Fibroblast of pulmonary artery (primary cell): ENCODE measurements at places on chromosomes 4 and X.

DNA sequence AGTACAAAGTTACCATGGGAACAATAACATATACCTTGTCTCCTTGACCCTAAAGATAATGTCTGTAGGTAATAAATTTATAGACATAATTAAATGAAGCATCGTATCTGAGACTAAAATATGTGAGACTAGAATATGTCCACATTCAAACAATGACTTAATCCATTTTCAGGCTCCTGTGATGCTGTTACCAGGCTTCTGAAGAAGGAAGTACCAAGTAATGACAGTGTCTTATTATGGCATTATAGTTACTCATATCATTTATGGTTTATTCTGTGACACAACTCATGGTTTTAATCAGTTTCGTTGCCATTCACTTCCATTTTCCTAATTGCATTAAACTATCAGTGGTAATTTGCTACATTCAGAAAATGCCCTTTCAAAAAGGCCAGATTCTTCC is 100.6 kb upstream of the GPM6B start:
- DNase-seq = no peak

DNA sequence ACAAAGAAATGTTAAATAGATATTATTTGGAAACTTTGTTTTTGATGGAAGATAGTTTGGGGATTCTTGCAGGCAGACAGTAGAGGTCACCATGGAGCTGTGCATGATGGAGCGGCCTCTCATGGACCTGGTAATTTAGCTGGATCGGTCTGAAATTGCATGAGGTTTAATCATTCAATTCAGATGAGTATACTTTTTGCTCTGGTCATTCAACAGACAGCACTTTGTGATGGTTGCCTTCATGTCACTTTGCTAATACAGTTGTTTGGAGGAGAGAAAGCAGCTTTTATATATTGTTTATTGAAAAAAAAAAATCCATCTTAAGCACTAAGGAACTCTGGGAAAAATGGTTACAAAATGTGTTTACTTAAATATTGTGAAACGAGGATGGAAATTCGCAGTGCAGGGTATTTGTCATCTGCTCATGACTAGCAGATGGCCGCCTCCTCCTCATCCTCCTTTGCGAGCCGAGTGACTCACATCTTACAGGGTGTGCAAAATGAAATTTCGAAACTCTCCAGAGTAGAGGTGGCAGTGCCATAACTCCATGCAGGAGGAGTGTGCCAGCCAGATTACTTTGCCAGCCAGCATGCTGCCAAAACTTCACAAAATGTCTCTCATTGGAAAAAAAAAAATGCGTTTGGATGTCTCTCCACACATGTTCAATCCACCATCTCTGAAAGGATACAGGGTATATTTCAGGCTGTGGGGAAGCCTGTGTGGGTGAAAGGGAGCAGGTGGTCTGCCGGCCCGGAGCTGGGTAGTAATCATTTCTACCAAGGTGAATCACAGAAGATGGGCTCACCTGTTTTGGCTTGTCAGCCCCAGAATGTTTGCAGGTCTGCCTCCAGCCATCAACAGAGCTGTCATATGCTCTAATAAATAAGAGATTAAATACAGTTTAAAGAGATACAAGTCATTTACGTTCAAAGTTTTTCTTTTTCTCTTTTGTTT is 314.9 kb upstream of the DIPK2B start:
- peak; percentile 92 for DNase-seq

- DNase-seq = no peak
Observed at GRCh38 chrX:79089896-79090584, 54.4 kb upstream of the GPR174 start.

DNA sequence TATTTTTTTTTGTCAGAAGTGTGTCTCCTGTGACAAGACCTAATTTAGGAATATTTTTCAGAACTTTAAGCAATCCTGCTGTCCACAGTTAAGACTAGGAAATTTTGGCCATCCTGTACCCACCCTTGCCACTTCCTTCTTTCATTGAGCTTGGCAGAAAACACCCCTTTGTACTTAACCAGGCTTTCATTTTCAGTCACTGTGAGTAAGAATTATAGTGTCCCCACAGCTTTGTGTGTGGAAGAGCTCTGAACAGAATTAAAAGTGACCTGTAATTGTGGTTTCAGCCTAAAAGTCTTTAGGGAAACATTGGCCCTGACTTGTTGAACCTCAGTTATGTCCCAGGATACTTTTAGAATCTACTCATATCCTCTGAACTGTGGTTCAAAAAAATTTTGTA is 153.7 kb upstream of the BMP3 start:
- no peak for DNase-seq

DNA sequence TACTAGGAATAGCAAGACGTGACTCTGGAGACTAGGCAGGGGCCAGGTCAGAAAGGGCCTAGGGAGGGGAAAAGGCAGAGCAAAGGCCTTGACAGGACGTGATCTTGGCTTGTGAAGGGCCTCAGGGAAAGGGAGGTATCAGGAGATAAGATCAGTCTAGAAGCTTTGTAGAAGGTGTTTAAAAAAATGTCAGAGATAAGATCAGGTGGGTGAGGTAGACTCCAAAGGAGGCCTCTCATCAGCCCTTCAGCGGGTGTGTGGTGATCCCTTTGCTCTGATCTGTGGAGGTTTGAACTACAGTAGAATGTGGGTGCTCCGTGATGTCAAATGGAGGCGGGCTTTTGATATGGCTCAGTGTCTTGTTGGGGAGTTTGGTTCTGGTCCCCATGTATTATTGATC is 78.8 kb upstream of the PRPS1 start:
- no peak for DNase-seq

DNA sequence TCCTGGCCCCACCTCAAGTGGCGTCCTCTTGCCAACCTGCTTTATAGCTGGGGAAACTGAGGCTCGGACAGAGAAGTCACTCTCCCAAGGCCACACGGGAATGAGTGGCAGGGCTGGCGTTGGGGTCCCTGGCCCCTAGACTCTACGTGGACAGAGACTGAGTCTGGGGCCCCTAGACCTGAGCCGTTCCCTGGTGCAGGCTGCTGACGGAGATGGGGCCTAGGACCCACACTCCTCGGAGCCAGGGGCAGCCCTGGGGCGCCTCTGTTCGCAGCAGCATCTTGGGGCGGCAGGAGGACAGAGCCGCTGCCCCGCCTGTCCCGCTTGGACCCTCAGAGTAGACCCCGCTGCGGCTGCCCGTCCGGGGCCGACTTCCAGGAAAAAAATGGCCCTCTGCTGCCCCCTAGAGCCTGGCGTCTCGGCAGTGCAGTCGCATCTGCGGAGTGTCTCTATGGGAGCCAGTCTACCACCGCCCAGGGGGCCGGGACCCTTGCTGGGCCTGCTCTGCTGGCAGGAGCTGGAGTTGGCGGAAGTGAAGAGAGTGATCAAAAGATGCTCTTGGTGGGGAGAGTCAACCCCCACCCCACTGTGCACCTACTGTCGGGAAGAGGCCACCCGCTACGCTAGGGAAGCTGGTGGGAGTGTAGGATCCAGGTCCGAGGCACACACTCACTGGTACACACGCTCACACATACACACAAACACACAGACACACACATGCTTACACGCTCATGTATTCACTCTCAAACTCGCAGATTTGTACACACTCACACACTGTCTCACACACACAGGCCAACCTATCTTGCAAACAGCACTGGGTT is 220.1 kb downstream of the AFAP1 start:
- peak; percentile 31 for DNase-seq

- peak; percentile 65 for DNase-seq
Observed at GRCh38 chr4:168514249-168514852, 17.5 kb downstream of the PALLD start.

GRCh38 chr4:121736735-121737351 is 28.1 kb downstream of the SMIM43 start:
- DNase-seq = peak; percentile 77

- DNase-seq = no peak
Observed at GRCh38 chr4:24243641-24244040, 340.7 kb downstream of the DHX15 start.

DNA sequence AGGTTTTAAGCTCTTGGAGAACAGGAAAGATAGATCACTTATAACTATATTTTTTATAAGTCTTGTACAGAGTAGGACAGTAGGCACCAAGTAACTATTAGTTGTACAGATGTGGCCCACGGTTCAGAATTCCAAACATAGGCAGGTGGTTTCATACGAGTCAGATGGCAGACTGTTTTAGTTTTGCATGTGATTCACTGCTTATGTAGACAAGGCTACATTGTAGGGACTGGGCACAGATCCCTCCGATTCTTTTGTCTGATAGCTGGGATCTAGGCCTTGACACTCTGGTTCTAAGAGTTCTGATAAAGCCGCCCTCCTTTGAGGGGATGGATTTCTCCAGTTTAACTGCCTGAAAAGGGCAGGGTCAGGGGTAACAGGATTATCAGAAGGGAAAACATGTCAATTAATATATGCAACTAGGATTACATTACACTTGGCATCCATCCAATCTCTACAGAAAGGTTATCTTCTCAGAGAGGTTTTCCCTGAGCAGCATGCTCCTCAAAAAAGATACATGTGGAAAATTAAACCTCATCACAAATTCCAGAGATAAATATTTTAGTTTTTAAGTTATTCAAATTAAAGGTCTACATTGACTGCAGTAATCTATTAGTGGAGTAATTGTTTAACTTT is 87.8 kb downstream of the SPRY1 start:
- no peak for DNase-seq

DNA sequence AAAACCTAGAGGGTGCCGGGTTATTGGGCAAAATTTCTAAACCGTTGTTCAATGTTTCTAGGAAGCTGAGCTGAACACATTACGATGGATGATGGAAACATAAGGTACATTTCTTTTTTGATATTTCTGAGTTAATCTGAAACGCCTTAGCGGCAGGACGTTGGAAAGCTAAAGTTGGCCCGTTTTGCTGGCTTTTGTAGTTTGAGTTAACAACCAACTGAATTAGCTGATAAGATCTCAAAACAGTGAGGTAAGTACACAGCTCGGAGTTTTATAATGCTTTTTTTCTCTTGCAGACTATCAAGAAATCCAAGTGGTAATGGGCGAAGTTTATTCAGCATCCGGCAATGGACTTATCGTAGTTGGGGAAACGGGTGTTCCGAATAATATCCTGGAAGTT is 73.5 kb downstream of the PRSS12 start:
- no peak for DNase-seq

DNA sequence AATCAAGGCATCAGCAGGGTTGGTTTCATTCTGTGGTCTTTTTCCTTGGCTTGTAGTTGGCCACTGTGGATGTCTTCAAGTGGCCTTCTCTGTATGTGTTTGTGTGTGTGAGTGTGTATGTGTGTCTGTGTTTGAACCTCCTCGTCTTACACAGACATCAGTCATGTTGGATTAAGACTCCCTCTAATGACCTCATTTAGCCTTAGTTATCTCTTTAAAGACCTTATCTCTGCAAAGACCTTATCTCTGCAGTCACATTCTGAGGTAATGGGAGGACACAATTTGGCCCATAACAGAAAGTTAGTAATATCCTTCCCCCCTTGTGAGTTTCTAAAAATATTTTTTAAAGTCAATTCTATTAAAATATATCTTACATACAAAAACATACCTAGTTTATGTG is 126.7 kb downstream of the EMCN start:
- DNase-seq = no peak
